SHP77 treated with DMSO at 0.1 percent for 48 hours (cell line): ENCODE measurements at places on chromosomes 7 and 10.

GRCh38 chr10:69736886-69737641 lies 64.6 kb upstream of the COL13A1 start:
- no peak for DNase-seq

DNA sequence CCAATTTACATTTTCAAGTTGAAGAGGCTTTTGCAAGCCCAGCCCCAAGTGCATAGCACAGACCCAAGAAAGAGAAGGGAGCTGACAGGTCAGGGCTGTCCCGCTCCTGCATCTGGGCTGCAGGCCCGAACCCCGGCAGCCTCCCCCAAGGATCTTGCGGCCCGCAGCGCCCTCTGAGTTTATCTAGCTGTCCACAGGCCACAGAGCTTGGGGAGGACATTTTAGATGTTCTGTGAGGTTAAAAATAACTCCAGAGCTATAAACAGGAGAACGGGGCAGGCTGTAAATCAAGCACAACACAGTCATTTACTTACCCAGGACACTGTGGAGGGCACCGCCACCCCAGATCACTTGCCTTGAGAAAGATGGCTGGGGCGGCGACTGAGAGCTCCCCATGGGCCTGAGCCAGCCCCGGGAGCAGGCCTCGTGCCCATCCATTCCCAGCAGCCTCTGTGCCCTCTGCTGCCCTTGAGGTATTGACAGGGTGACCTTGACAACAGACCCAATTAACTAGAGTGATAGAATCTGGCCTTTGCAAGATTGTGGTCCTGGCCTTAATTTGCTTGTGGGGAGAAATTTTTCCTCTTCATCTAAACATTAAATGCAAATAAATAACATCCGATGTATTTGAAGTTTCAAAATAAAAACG lies 563.0 kb downstream of the TCERG1L start:
- DNase-seq: no peak

DNA sequence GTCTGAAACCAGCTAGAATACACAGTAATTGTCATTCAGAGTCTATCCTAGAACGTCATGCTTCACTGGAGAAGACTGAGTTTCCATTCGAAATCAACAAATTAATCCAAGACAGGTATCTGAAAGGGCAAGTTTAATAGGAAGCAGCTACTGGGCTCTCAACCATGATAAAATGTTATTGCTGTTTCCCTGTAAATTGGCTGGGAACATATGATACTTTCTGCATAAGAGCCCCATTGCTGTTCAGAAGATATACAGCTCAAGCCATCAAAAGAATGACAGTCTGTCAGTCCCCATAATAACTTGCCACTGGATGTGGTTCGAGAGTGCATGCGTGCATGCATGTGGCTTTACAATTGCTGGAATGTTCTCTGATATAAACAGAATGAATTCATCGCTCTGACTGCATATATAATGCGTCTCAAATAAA lies 129.0 kb downstream of the HIBADH start:
- DNase-seq: no peak

DNA sequence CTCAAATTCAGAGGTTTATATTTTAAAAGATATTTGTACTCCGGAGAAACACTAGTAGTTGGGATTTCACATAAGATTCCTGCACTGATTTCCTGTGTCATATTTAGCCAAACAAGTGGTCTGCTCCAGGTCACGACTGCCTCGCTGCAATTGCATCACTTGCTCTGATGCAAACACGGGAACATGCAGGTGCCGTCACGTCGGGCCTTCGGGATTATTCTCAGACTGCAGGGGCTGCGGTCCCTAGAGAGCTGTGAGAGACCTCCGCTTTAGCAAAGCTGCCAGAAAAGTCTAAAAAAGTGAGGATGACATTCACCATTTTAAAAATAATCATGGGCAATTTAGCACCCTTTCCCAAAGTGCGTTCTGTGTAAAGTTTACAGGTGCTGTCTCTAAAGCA lies 93.5 kb upstream of the DDC start:
- no peak for DNase-seq

- DNase-seq: no peak
Measured at GRCh38 chr7:148854983-148855382, 29.1 kb downstream of the EZH2 start.

DNA sequence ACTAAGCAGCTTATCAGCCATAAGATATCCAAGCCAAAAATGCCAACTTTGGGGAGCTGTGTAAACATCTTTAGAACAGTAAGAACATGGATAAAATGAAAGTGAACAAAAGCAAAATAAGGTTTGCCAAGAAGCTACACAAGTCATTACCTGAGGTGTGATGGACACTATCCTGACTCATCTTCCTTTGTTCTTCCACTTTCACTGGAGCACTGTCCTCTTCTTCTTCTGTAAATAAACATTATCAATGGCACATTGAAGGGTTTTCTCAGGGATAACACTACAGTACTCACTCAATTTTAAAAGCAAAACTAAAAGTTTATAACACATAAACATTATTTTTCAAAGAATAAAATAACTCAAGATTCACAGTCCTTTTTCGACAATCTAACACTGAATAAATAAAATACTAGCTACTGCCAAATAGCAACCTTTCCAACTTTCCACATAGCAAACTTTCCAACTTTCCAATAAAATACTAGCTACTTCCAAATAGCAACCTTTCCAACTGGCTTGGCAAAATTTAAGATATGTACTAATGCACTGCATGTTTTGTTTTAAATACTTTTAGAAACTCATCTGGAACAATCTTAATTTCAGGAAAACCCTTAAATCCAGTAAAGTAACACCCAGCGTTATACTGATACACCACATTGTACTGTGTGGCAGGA lies 174.1 kb downstream of the SKAP2 start:
- no peak for DNase-seq

- DNase-seq: no peak
Measured at GRCh38 chr7:67655168-67655567, 658.5 kb downstream of the TYW1 start.

GRCh38 chr7:22481726-22482125 lies 18.3 kb downstream of the STEAP1B start:
- DNase-seq: no peak

DNA sequence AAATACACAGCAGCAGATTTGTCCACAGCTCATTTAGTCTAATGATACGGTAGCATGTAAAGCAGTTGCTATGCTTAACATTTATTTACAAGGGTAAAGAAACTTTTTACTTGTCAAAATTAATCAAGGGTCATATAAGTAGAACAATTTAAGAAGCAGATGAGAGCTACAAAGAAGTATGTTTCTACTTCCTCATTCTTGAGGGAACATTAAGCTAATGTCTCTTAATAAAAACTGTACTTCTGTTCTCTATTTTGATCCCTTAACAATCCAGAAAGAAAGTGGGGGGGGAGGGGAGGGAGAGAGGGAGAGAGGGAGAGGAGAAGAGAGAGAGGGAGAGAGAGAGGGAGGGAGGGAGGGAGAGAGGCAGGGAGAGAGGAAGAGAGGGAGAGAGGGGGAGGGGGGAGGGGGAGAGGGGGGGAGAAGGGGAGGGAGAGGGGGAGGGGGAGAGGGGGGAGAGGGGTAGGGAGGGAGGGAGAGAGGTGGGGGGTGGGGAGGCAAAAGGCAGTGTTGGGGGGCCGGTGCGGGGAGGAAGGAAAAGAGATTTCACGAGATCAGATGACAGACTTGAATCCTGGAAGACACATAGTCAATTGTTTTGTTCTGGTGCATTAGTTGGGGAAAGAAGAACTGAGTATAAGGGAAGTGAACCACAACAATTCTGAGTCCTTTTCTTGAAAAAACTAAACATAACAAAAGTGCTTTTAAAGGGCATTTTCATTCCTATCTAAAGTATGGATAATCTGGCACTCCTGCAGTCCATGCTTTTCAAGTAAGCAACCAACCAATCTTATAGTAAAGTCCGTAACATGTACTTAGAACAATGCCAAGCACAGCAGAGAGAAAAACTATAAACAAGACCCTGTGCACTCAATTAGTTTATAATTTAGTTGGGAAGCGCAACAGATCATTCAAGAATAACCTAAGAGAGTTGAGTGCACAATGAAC lies 128.0 kb downstream of the USP6NL start:
- no peak for DNase-seq

DNA sequence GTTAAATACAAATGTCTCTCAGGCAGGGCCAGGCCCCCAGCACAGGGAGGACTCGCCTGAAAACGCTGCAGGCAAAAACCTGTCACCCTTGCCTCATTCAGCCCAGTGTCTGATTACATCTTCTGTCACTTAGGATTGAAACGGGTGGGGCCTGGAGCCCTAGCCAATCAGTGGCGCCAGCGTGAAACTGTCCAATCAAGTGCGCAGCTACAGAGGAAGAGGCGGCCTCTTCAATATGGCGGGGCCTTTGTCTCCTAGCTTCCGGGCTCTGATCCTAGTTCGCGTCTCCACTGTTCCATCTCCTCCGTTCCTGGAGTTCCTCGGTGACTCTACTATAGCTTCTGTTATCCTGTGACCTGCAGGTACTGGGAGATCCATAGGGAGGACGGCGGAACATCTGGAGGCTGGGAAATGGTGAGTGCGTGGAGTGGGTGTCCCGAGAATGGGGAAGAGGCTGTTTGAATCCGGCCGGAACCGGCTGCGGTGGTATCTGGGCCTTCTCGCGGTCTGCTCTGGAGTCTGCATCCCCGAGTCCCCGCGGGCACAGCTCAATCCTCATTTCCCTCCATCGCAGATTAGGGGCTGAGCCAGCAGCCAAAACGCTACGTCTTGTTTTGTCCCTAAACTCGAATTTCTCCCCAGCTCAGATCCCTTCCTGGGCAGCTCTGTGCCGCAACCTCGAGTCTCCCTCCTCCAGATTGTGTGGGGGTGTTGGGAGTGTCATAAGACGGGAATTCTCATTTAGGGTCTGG lies at the start of gene ZNF736:
Gene ZNF736 (plus strand): TSS at position 222 of the 752 bp plus-strand sequence. CDS start 190 bp downstream, at position 412.
- peak; percentile 93 for DNase-seq

DNA sequence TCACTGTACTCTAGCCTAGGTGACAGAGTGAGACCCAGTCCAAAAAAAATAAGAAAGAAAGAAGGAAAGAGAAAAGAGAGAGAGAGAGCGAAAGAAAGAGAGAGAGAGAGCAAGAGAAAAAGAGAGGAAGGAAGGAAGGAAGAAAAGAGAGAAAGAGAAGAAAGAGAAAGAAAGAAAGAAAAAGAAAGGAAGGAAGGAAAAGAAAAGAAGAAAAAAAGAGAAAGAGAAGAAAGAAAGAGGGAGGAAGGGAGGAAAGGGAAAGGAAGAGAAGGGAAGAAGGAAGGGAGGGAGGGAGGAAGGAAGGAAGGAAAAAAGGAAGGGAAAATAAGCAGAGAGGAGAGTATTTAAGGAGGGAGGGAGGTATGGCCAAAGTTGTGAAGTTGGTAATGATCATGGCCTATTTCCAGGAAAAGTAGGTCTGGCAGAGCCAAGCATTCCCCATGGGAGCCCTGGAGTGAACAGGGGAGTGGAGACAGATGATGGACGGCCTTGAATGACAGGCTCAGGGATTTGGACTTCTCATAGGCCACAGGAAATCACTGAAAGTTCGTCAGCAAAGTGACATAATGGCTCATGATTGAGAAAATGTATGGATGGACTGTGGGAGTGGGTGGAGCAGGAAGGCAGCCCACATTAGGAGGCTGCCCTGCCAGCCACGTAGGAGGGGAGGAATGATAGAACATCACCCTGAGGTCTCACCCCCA lies 44.8 kb upstream of the CUX1 start:
- no peak for DNase-seq

DNA sequence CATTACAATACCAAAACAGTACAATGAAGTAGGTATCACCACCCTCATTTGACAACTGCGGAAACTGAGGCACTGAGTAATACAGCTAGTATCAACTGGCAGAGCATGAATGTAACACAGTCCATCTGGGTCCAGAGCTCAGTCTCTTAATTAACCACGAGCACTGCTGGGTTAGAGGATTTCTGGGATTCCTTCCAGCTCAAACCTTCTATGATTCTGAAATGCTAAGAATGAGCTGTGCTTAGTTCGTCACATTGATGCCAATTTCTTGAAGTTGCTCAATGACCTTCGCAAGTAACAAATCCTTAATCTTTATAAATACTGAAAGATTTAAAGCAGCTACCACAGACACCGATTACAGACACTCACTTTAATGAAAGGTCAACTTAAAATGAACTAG lies 62.5 kb downstream of the SGMS1 start:
- DNase-seq: no peak

DNA sequence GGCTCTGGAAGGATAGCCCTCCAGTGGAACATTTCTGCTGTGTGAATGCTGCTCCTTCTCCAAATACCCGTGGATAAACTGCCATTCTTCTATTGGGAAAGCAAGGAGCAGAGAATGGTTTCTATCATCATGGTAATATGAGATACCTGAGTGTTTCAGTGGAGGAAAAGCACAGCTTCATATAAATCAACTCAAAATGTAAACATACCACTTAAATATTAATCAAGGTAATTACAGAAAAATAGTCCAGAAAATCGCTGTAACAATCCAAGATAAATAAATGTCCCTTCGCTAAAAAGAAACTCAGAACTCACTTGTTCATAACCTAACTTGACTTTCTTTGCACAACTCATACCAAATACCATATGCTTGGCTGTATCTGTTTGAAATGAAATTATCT lies 635.8 kb downstream of the PARD3 start:
- DNase-seq: no peak

- DNase-seq: no peak
Measured at GRCh38 chr7:117090791-117091190, 137.5 kb downstream of the ST7 start.

DNA sequence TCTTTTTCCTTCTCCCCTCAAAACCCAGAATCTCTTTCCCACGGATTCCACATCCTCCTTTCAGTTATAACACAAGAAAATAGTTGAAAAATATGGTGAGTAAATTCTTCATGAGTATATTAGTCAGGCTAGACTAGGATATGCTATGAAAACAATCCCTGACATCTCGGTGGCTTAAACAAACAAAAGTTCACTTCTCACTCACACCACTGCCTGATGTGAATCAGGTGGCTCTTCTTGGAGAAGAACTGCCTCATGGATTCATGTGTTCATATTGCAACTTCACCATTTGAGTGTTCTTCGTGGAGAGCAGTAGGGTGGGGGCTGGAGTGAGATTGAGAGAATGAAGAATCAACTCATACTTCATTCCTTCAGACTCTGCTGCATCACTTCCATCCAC lies 204.1 kb downstream of the PHF14 start:
- no peak for DNase-seq

DNA sequence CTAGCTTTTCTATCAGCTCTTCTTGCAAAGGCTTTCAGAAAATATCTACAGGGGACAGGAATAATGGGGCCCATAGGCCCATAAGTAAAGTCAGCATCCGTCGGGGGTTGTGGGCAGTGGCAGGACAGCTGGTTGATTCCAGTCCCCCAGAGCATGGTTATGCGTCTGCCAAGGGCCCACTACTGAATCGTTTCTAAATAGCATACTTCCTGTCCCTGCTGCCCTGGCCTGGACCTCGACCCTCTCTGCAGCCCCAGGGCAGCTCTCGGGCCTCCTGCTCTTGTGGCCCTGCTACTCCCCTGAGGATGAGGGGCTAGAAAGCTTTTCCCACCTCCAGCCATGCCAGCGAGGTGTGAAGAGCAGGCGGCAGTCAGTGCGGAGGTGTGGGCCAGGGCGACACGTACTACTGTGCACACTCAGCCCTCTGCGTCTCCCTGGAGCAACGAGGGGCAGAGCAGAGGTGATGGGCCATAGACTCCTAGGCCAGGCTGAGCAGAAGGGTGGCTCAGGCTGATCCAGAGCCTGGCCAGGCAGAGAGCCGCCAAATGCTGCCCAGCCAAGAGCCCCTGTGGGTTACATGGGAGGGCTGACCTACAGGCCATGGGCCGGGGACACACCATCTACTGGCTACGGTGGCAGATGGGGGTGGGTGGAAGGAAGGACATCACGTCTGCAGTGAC lies 4.7 kb upstream of the OPN4 start:
- no peak for DNase-seq
